ENCODE measurements at places on chromosomes 6 and 20.

GRCh38 chr6:166820483-166820882 lies 135.9 kb downstream of the RNASET2 start:
- no peak for DNase-seq

GRCh38 chr6:119894811-119895210 lies 545.2 kb upstream of the MAN1A1 start:
- DNase-seq = no peak

DNA sequence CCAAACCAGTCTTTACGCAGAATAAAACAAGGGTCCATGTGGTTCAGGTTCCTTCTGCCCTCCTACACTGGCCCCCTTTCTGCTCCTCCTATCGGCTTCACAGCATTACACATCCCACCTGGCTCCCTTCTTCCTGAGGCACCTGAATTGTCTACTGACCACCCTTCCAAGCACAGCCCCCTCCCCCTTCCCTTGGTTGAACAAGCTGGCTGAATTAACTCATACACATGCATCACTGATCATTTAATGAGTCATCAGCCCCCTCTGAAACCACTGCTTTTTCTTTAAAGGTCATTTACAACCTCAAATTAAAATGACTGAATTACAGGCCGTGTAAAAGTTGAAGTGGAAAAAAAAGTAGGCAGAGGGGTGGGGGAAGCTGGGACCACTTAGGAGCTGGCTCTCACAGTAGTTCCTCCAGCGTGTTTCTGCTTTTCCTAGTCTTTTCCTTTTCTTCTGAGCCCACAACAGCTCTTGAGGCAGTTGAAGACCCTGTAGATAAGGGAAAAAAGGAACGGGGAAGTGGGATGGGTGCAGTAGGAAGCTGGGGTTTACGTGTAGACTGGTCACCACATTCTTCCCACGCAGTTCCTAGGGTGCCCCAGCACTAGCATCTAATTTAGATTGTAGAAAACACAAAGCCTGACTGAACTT lies 67.6 kb downstream of the FYN start:
- DNase-seq = peak; percentile 29

GRCh38 chr6:25359191-25359861 lies 80.2 kb downstream of the CARMIL1 start:
- peak; percentile 22 for DNase-seq

DNA sequence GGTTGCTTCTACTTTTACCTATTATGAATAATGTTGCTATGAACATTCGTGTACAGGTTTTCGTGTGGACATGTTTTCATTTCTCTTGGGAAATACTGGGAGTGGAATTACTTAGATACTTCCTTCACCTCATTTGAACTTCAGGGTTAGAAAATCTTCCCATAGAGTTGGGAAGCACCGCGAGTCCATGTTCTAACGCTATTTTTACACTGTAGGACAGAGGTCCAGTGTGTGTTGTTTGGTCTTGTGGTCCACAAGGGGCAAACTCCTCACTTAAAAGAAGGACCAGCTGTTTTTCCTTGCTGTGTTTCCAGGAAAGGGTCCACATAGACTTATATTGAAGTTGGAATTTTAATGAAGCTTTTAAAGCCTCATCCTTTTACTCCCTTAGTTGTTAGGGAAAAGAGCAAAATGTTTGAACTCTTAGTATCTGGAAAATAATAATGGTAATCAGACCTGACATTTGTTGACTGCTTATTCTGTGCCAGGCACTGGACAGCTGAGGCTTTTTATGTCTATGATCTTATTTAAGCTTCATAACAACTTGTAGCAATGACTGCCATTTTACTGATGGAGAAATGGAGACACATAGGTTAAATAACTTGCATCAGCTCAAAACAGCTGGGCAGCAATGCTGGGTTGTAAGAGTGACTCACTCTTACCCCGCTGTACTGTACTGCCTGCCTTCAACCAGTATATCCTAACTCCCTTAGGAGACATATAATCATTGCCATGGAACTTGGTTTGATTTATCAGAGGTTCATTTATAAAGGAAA lies 52.0 kb downstream of the CDC5L start:
- no peak for DNase-seq

DNA sequence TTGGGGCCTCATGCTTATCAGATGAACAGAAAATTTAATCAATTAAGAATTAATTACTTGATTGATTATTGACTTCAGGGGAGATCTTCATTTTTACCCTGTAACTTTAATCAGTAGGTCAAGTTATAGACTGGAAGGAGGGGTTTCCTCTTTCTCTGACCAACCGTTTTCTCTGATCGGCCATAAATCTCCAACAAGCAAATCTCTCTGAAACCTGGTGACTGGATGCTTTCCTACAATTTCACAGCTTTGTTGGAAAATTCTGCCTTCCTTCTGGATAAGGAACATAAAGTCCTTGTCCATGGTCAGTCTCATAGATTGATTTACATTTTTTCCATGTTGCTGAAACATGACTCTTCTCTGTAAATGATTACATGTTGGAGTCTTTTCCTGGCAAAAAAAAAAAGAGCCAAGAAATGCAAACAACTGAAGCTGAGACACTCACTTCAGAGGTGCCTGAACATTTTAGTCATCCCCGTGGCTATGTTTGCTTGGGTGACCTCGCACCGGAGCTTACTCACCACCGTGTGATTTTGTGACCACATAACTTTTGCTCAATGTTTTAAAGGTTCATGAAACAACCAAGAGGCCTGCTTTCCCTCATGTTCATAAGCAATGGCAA lies 31.0 kb downstream of the IRF4 start:
- no peak for DNase-seq

GRCh38 chr20:61802721-61803311 lies 262.9 kb downstream of the TAF4 start:
- DNase-seq = no peak

Measured in NCI-H2171 treated with DMSO at 0.1 percent for 48 hours (cell line).